ENCODE measurements at places on chromosomes 4 and X. TPM values are rescaled to one million over a fixed set of nuclear protein-coding genes. Genes with fewer than 3 reads are reported as not detected.

Gene KIT
- 21.5 TPM for total RNA-seq

Gene ZNF81
- total RNA-seq = 5.2 TPM

Gene USP51
- total RNA-seq = 3.1 TPM

Gene SSX4
- total RNA-seq = not detected

Gene PABPC5
- 4.9 TPM for total RNA-seq

Gene NALF2
- total RNA-seq = 0.10 TPM

Gene IL2
- total RNA-seq = not detected

Gene RHOXF2
- total RNA-seq = not detected

Gene TAF7L
- total RNA-seq = 0.20 TPM

Gene MAGEC1
- not detected for total RNA-seq

Gene ZAR1
- total RNA-seq = 0.20 TPM

Gene SHROOM2
- total RNA-seq = 3.1 TPM

Gene POU3F4
- 0.10 TPM for total RNA-seq

Gene PLAC8
- total RNA-seq = 10.5 TPM

Gene PCDH19
- 3.5 TPM for total RNA-seq

Gene FAM47E
- total RNA-seq = 2.1 TPM

All from skin of body (tissue), 3 donors.